Upper lobe of right lung (tissue), 1 donor: ENCODE measurements at places on chromosomes 4 and X. TPM values are rescaled to one million over a fixed set of nuclear protein-coding genes. Genes with fewer than 3 reads are reported as not detected.
A peak's percentile ranks its signal among the peaks of the same experiment; 100 is the strongest.

GRCh38 chrX:131763674-131764073, 219.8 kb downstream of the OR13H1 start:
- no peak overlapping the region for H3K4me3 ChIP-seq
- H3K27me3 ChIP-seq = no peaks in the 10 kb centered on the region
- H3K36me3 ChIP-seq = no peaks in the 10 kb centered on the region
- H3K27ac ChIP-seq = no peak overlapping the region

CHST7 gene
- 7.5 TPM for total RNA-seq

DNA sequence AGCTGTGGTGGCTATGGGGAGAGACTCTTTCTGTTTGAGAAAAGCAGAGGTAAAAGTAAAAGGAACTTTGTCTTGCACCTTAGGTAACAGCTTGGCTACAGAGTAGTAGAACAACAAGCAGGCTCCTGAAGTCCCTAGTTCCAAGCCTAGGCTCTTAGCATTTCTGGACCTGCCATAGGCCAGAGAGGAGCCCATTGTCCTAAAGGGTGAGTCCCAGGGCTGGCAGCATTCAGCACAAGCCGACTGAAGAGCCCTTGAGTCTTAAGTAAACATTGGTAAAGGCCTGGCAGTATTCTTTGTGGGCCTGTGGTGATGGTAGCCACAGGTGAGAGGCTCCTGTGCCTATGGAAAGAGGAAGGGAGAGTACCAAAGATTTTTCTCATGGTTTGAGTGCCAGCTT, 38.2 kb downstream of the CSN3 start:
- no peaks in the 10 kb centered on the region for H3K4me1 ChIP-seq
- H3K27ac ChIP-seq = no peak overlapping the region
- H3K27me3 ChIP-seq = no peaks in the 10 kb centered on the region
- DNase-seq = no peak
- H3K4me3 ChIP-seq = no peak overlapping the region

- no peaks in the 10 kb centered on the region for H3K4me1 ChIP-seq
- H3K27ac ChIP-seq = no peak overlapping the region
- H3K27me3 ChIP-seq = no peaks in the 10 kb centered on the region
- DNase-seq = no peak
- no peaks in the 10 kb centered on the region for H3K36me3 ChIP-seq
Measured at GRCh38 chrX:31232506-31232905, 160.7 kb upstream of the FTHL17 start.

DNA sequence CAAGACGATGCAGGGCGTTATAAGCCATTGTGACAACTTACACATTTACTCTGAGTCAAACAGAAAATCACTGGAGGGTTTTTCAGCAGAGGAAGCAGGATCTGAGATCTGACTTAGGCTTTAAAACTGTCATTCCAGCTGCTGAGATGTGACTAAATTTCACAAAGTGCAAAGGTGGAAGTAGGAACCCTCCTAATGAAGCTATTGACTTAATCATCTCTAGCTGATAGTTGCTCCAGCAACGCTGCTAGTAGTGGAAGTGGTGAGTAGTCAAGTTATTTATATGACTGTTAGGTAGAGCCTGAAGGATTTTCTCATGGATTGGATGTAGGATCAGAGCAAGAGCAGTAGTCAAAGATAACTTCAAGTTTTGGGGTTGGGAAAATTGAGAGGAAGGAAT, 218.6 kb downstream of the GRID2 start:
- no peak overlapping the region for H3K27ac ChIP-seq
- H3K27me3 ChIP-seq = no peaks in the 10 kb centered on the region
- DNase-seq = no peak
- H3K4me1 ChIP-seq = no peaks in the 10 kb centered on the region
- no peak overlapping the region for H3K4me3 ChIP-seq

- no peaks in the 10 kb centered on the region for H3K27me3 ChIP-seq
- H3K4me3 ChIP-seq = no peak overlapping the region
- H3K36me3 ChIP-seq = no peaks in the 10 kb centered on the region
- no peak for DNase-seq
Measured at GRCh38 chrX:17185431-17185830, 189.6 kb upstream of the NHS start.

GRCh38 chr4:82223715-82224114, 150.1 kb downstream of the HNRNPD start:
- no peaks in the 10 kb centered on the region for H3K36me3 ChIP-seq
- no peak for DNase-seq
- no peaks in the 10 kb centered on the region for H3K4me1 ChIP-seq
- H3K27me3 ChIP-seq = no peaks in the 10 kb centered on the region

DNA sequence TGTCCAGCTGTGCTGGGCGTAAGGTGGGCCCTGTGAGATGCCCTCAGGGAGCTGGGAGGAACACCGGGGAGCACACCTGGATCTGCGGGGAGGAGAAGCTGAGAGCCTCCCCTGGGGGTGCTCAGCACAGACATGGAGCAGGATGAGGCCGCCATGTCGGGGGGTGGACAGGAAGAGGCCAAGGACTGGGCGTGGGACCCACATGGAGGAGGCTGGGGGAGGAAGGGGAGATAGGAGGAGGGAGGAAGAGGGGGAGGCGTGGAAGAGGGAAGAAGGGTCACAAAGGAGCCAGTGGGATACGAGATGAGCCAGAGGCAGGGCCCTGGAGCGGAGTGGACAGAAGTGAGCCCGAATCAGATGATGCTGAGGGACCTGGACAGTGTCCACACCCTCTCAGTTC, 66.3 kb downstream of the ZFYVE28 start:
- H3K36me3 ChIP-seq = no peaks in the 10 kb centered on the region
- H3K27ac ChIP-seq = no peak overlapping the region
- peak; percentile 42 for DNase-seq
- no peaks in the 10 kb centered on the region for H3K27me3 ChIP-seq
- H3K4me1 ChIP-seq = no peaks in the 10 kb centered on the region

ADAMTS3 gene
- 3.6 TPM for total RNA-seq

GRCh38 chrX:129957241-129958082, 25.0 kb upstream of the BCORL1 start:
- peak overlapping the region; percentile 74 for H3K27ac ChIP-seq
- H3K36me3 ChIP-seq = no peaks in the 10 kb centered on the region
- no peaks in the 10 kb centered on the region for H3K27me3 ChIP-seq
- DNase-seq = peak; percentile 89

GPR50 gene
- not detected for total RNA-seq

CABS1 gene
- not detected for total RNA-seq

GRCh38 chr4:84931274-84931673, 35.2 kb downstream of the WDFY3 start:
- H3K4me1 ChIP-seq = no peaks in the 10 kb centered on the region
- H3K27me3 ChIP-seq = no peaks in the 10 kb centered on the region

DNA sequence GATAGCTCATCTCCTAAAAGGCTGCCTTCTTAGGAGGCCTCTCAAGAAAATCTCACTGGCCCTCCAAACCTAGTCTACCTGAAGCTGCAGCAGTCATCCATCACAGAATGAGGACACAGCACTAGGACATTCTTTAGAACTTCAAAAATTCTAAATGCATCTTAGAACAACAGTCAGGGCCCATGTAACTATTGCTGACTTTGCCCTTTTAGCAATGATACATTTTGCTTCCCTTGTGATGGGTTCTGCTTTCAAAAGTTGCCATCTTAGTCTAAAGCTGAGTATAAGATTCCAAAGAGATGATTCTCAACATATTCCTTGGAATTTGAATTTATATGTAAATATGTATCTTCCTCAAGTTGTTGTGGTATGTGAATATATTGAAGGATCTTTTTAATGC, 793.0 kb downstream of the RAB28 start:
- no peaks in the 10 kb centered on the region for H3K4me1 ChIP-seq
- no peaks in the 10 kb centered on the region for H3K36me3 ChIP-seq
- DNase-seq = no peak
- no peaks in the 10 kb centered on the region for H3K27me3 ChIP-seq

GRCh38 chr4:742742-743311, 37.2 kb downstream of the PCGF3 start:
- H3K36me3 ChIP-seq = peaks cover 25% of the 10 kb centered on the region
- no peaks in the 10 kb centered on the region for H3K27me3 ChIP-seq
- no peak overlapping the region for H3K27ac ChIP-seq
- DNase-seq = peak; percentile 82
- no peak overlapping the region for H3K4me3 ChIP-seq

GRCh38 chr4:82611982-82612381, 50.2 kb upstream of the TMEM150C start:
- no peak overlapping the region for H3K4me3 ChIP-seq
- H3K27ac ChIP-seq = no peak overlapping the region
- no peaks in the 10 kb centered on the region for H3K27me3 ChIP-seq
- no peaks in the 10 kb centered on the region for H3K36me3 ChIP-seq
- H3K4me1 ChIP-seq = no peaks in the 10 kb centered on the region

DNA sequence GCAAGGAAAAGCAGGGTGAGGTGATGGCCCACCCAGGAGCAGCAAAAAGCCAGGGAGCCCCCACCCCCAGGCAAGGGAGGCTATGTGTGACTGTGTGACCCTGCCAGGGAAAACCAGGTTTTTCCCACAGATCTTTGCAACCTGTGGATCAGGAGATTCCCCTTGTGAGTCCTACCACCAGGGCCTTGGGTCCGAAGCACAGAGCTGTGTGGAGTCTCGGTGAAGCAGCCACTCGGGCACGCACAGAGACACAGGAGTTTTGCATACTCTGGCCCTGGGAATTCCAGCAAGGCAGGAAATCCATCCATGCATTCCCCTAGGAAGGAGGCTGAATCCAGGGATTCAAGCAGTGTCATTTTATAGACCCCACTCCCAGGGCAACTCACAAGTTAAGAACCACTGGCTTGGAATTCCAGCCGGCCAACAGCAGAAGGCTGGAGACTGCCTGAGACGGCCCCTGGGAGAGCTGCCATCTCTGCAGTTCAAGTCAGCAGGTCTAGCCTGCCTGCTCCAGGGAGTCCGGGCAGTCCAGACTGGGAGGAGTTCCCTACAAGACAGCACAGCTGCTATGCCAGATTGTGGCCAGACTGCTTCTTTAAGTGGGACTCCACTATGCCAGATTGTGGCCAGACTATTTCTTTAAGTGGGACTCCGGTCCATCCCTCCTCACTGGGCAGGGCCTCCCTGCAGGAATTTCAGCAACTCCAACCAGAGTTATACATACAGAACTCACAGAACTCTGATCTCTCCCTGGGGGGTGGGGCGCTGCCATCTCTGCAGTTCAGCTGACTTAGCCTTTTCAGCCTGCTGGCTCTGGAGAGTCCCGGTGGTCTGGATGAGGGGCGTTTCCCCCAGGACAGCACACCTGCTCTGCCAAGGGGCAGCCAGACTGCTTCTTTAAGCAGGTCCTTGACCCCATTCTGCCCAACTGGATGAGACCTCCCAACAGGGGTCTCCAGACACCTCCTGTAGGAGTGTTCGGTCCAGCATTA, 85.1 kb upstream of the ADAD1 start:
- peaks cover 49% of the 10 kb centered on the region for H3K36me3 ChIP-seq
- H3K4me3 ChIP-seq = no peak overlapping the region
- no peak for DNase-seq
- no peak overlapping the region for H3K27ac ChIP-seq
- H3K4me1 ChIP-seq = no peaks in the 10 kb centered on the region
- H3K27me3 ChIP-seq = no peaks in the 10 kb centered on the region

GRCh38 chr4:97394653-97395052, 748.6 kb downstream of the STPG2 start:
- H3K36me3 ChIP-seq = no peaks in the 10 kb centered on the region
- no peak overlapping the region for H3K27ac ChIP-seq
- H3K4me1 ChIP-seq = no peaks in the 10 kb centered on the region
- no peak for DNase-seq

DNA sequence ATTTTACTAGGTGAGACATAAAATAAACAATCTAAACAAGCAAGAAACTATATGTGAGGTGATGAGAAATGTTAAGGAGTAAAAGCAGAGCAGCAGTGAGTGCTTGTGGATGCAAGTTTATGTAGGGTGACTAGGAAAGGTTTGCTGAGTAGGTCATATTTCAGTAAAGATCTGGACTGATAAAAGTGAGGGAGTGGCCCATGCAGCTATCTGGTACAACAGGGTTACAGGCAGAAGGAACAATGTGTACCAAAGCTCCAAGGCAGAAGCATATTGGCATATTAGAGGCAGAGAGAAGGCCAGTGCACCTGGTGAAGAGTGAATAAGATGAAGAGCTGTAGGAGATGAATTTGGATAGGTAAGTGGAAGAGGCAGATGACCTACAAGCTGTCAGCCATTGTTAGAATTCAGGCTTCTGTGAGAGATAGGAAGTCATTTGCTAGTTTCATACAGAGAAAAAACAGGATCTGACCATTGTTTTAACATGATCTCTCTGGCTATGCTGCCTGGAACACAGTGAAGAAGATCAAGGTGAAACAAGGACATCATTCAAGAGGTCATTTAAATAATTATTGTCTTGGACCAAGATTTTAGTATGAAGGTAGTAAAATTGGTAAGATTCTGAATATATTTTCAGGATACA, 274.6 kb downstream of the ANKRD50 start:
- no peaks in the 10 kb centered on the region for H3K4me1 ChIP-seq
- H3K27me3 ChIP-seq = no peaks in the 10 kb centered on the region
- no peak for DNase-seq
- no peak overlapping the region for H3K4me3 ChIP-seq

- no peak for DNase-seq
- H3K27me3 ChIP-seq = no peaks in the 10 kb centered on the region
- H3K4me3 ChIP-seq = no peak overlapping the region
- no peaks in the 10 kb centered on the region for H3K4me1 ChIP-seq
- H3K27ac ChIP-seq = no peak overlapping the region
Measured at GRCh38 chr4:121326597-121326996, 54.2 kb downstream of the QRFPR start.

DNA sequence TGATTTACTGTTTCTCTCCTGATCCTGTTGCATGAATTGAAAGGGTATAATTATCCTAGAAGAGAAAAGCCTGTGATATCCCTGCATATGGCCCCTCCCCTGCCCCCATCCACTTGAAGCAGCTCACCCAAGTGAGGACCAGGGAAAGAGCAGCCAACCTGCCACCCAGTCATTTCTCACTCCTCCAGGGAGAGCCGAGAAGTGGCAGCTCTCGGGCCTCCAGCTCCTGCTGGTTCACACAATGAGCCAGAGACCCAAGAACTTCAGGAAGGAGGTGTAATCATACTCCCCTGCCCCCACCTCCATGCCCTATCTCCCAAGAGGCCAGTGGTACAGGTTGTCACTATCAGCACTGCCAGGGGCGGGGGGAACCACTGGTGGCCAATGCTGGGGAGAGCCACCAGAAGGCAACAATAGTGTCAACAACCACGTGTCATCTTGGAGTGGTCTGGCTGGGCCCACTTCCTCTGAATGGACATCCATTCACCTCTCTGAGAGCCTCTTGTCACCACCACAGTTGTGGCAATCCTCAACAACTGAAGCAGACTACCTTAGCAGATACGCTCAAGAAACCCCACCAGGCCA, 42.9 kb downstream of the APOO start:
- no peak overlapping the region for H3K4me3 ChIP-seq
- no peaks in the 10 kb centered on the region for H3K4me1 ChIP-seq
- H3K36me3 ChIP-seq = no peaks in the 10 kb centered on the region
- no peaks in the 10 kb centered on the region for H3K27me3 ChIP-seq
- no peak for DNase-seq

DNA sequence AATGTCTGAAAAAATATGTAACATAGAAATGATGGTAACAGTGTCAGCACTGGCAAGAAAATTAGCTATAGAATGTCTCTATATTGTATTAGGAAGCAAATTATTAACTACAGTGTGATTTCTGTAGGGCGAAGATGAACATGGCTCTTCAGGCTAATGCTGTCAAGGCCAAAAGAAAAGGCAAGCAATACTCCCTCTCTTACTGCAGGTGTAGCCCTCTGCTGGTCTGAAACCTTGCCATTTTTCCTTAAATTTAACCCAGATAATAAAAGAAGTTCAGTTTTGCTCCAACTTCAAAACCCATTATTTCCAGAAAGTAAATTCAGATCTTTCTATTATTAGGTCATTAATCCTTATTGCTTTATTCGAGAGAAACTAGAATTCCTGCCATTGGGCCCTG, 215.9 kb downstream of the LRBA start:
- H3K27me3 ChIP-seq = no peaks in the 10 kb centered on the region
- no peak for DNase-seq
- H3K27ac ChIP-seq = no peak overlapping the region
- no peak overlapping the region for H3K4me3 ChIP-seq
